ENCODE measurements at places on chromosomes 6 and 20.

DNA sequence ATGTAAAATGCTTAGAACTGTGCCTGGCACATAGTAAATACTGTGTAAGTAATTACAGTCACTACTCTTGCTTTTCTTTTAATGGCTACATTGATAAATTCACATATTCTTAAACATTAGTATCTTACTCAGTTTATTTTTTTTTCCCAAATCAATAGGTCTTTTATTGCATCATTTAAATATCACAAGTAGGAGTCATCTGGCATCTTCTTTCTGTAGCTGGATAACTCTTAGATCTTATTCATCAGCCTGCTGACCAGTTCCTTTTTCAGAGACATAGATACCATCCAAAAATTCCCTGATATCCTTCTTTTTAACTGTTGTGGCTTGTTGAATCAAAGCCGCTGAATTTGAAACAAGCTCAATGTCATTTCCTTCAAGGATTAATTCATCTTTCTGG lies 20.0 kb upstream of the PHF3 start:
- DNase-seq, result no peak

- DNase-seq, result no peak
Observed at GRCh38 chr6:147776631-147777213, 268.2 kb downstream of the SAMD5 start.

- peak; percentile 4 for DNase-seq
Observed at GRCh38 chr20:24437196-24438082, 32.0 kb upstream of the SYNDIG1 start.

DNA sequence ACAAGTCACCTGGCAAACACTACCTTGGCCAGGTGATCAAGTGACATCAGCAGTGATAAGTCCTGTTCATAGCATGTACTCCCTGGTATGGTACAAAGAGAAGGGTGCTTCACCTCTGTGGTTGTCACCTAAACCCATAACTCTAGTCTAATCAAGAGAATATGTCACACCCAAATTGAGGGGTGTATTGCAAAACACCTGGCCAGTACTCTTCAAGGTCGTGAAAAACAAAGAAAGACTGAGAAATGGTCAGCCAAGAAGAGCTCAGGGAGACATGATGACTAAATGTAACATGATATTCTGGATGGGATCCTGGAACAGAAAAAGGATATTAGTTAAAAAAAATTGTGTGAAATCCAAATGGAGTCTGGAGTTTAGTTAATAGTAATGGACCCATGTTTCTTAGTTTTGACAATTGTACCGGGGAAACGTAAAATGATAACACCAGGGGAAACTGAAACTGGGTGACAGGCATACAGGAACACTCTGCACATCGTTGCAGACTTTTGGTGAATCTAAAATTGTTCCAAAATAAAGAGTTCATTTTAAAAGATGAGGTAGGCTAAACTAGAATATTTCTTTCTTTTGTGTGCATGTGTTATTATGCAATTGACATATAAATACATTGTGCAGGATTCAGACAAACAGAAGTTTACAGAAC lies 262.0 kb downstream of the CDC5L start:
- DNase-seq, result no peak

DNA sequence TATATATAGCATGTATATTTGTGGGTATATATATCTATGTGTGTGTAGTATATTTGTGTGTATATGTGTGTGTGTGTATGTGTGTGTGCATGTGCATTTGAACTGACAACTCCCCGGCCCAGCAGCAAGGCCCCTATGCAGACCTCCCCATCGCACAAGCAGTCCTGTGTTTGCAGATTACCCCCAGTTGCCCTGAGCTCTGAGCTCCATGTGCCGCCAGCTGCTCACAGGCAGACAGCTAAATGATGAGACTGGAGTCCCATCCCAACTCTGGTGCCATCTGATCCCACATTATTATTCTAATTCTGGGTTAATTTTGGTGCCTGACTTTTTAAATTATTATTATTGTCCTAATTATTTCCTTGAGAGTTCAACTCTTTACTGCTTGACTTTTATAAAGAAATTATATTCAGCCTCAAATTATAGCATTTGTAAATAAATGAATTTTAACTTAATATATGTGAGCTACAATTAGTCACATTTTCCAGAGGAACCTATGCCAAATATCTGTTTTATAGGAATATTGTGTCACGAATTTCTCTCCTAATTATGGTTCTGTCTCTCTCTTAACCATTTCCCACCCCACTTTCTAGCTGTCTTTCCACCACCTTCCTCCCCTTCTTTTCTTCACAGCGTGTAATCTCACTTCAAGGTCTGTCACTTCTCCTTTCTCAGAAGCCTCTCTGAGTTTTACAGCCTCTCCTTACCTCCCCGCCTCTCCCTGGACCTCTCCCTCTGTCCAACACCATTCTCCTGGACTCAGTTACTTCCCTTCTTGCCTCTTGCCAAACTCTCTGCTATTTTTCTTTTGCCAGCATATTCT lies 90.6 kb upstream of the SYNDIG1 start:
- no peak for DNase-seq

GRCh38 chr6:119132261-119132981 lies 54.0 kb upstream of the FAM184A start:
- DNase-seq, result no peak
